ENCODE measurements at places on chromosomes 13 and 19.

- no peak for DNase-seq
Measured at GRCh38 chr13:91399189-91400062, 1.0 kb downstream of the GPC5 start.

DNA sequence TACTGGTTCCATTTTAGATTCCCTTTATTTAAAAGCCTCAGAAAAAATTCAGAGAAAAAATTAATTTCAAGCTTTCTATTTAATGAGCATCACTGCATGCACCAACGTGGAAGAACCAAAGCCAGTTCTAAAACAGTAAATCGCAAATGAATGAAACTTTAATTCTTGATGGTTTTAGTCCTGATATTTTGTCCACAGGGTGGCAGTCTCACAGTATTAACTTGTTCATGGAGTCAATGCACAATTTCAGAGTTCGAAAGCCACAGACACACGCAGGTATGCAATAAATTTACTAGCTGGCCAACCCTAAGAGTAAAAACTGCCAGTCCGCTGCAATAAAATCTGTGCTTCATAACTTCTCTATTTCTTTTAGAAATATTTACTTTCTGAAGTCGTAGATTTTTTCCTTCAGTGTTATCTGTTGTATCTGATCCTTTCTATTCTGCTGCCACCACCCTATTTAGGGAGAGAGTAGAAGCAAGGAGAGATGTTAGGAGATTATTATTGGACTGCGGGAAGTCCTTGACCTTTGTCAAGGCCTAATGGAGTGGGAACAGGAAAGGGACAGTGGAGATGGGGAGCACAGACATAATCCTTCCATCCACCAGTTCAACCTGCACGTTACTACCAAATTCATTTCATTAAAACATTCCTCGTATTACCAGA is 7.0 kb upstream of the WBP4 start:
- no peak for DNase-seq

DNA sequence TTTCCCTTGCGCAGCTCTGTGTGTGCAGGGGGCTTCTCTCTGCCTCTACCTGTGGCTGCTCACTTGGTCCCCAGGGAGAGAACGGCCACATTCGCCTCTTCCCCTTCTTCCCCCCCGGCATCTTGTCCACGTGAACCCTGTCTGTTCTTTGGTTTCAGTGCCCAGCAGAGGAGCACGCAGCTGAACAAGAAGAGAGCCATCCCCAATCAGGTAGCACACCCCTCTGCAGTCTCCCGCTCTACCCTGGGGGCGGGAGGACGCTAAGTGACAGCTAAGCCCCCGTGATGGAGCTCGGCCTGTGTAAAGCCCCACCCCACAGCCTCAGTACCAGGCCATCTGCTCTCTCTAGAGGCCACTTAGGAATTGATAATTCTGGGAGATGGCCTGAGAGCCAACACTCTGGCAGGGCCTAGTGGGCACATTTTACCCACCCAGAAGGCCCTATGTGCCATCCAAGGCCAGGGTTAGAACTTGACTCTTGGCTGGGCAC is 30.2 kb downstream of the TMED1 start:
- no peak for DNase-seq

DNA sequence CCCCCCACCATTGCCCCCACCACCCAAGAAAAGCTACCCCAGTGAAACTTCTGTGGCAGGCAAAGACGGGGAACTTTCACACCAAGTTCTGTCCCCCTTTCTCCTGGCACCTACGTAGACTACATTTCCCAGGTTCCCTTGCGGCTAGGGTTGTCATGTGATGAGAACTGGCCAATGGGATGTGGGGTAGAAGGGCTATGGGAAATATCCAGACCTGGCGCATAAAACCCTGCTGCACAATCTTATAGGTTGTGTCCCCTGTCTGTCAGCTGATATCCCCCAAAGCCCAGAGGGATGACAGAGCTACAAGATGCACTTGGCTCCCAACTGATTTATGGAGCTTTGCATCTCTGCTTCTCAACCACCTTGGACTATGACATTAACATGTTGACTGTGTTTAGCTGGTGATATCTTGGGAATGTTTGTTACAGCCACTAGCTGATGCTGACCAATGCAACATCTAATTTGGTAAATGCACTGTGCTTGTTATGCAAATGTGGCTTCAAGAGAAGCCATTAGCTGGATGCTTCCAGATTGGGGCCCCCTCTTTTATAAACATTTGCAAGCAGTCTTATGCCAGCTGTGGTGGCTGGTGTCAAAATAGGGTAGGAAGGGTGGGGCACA is 6.1 kb downstream of the SH2D3A start:
- DNase-seq: no peak

GRCh38 chr19:33639035-33639681 is 17.4 kb downstream of the CHST8 start:
- no peak for DNase-seq

DNA sequence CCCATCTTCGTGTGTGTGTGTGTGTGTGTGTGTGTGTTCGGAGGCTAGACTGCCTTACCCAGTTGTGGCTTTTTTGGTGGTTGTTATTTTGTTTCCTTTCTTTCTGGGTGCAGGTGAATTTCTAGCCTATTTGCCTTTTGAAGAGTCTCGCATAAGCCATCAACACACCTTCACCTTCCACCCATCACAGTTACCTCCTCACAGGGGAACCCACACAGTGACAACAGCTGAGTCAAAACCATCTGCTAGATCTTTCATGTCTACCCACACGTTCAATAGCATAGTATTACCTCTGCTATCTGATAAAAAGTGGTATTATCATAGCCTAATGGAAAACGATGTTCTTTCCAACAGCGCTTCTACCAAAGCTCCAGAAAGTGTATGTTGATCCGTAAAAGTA is 303.2 kb upstream of the TMTC4 start:
- no peak for DNase-seq

DNA sequence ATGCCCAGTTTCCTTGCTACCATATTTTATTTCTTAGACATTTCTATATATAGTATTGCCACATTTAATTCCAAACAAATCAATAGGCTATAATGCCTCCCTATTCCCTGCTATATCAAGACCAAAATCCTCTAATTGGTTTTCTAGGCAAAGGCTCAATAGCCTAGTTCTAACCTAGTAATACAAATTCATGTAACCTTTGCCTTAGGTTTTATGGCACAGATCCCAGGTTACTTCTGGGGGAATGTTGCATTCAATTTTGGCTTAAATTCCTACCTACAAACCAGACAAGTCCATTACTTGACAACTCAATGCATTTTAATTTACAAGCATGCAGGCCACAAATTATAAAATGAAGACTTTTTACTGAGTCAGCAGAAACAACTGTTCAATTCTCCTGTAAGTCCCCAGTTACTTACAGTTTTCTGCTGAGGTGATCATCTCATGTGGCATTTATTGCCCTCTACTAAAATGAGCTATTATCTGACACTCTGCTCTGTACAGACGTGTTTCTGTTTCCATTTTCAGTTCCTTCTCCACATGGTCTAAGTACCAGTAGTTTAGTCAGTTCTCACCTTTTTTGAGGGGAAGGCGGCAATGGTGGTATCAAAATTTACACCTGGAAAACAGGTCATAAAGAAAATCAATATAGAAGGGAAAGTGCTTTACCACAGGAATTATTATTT is 11.7 kb downstream of the KCNRG start:
- DNase-seq: no peak

- DNase-seq: no peak
Measured at GRCh38 chr13:52779103-52779502, 39.5 kb upstream of the CNMD start.

DNA sequence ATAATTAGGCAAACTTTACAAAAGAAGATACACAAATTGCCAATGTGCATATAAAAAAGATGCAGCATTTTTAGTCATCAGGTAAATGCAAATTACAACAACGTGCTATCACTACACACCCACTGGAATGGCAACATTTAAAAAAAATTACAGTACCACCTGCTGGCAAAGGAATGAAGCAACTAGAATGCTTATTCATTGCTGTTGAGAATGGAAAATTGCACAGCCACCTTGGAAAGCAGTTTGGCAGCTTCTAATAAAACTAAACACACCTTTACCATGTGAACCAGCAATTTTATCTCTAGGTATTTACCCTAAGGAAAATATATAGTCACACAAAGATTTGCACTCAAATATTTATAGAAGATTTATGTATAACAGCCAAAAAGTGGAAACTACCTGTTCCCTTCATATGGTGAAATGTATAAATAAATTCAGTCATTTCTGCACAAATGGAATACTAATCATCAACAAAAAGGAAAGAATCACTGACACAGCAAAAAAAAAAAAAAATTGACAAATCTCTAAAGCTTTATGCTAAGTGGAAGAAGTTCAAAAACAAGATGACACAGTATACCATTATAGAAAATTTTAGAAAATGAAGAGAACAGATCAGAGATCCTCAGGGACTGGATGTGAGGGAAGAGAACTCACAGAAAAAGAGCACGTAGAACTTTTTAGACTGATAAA is 30.3 kb downstream of the OXGR1 start:
- DNase-seq: no peak

Data from stimulated activated CD8-positive, alpha-beta memory T cell treated with anti-CD3 and anti-CD28 coated beads, Interleukin-2, amount 100 ng/mL, for 1 hour (primary cell).